ENCODE measurements at places on chromosomes 16 and 17.

DNA sequence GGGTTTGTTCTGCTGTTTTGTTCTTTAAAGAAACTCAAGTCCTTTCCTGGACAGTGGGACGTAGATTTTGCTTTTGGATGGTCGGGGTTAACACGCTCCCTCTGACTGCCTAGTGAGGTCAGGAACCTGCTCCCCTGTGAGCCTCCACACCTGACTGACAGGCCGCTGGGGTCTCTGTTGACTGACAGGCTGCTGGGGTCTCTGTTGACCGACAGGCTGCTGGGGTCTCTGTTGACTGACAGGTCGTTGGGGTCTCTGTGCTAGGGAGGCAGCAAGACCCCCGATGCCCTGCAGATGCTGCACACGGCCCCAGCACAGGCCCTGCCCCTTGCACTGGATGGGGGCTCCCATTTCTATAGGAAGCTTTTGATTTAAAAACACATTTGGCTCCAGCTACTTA, 33.5 kb downstream of the LMF1 start:
- DNase-seq: no peak

DNA sequence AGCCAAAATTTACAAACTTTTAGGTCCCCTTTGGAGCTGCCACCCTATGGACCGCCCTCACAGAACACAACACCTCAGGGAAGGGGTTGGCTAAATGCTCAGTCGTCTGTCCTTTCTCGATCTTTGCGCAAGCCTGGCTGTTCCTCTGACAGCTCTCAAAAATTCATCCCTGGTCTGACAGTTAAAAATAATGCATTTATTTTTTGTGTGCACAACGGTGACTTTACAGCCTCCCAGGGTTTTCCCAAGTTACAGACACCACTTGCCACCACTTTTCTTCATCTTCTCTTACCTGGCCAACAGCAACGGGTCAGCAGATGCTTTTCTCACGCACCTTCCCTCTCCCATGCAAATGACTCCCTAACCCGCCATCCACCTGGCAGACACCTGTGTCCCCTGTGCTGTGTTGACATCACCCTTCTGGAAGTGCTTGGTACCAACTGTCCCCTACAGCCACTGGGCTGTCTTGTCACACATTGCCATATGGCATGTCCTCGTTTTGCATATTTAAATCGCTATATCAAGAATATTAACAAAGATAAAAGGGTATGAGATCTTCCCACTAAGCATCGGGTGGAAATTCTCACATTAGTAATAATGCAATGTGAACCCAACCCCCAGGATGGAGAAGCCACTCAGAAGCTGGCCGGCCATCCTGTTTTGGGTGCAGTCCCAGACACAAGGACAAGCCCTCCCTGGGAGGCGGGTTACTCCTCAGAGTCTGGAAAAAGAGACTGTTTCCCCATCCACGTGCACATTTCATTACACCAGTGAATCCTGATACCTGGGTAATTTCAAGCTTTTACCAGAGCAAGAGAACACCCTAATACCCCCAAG, 187.0 kb downstream of the ZFHX3 start:
- DNase-seq: no peak

DNA sequence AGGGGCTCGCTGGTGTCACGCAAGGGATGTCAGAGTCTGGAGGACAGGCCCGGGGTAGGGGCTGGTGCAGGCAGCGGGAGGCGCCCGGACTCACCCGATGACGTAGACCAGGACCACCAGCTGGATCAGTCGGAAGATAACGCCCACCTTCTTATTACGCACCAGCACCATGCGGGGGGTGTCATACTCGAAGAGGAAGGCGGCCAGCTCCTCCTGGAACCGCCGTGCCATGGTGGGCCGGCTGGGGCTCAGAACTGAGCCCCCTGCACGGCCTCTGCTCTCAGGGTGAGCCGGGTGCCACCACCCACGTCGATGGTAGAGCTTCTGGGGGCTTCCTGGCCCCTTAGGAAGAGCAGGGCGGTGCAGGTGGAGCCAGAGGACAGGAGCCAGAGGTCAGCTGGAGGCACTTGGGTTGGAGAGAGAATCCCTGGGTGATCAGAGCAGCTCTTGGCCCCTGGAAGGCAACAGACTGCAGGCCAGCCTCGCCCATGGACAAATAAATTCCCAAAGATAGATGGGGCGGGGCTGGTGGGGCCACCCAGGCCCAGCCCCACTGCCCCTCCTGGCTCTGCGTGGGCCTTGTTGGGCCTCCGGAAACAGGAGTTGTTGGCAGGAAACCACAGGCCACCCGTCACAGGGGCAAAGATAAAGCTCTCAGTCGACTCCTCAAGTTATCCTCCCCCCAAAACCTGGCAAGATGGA, at the start of gene P2RX1:
P2RX1 (minus strand) TSS at position 471 of the 702 bp plus-strand sequence; CDS start at position 231, 240 bp downstream.
- DNase-seq: no peak

GRCh38 chr17:18225642-18226283, 328 bp downstream of the LLGL1 start:
- DNase-seq: no peak

GRCh38 chr16:52580488-52580887, 33.5 kb upstream of the TOX3 start:
- no peak for DNase-seq

DNA sequence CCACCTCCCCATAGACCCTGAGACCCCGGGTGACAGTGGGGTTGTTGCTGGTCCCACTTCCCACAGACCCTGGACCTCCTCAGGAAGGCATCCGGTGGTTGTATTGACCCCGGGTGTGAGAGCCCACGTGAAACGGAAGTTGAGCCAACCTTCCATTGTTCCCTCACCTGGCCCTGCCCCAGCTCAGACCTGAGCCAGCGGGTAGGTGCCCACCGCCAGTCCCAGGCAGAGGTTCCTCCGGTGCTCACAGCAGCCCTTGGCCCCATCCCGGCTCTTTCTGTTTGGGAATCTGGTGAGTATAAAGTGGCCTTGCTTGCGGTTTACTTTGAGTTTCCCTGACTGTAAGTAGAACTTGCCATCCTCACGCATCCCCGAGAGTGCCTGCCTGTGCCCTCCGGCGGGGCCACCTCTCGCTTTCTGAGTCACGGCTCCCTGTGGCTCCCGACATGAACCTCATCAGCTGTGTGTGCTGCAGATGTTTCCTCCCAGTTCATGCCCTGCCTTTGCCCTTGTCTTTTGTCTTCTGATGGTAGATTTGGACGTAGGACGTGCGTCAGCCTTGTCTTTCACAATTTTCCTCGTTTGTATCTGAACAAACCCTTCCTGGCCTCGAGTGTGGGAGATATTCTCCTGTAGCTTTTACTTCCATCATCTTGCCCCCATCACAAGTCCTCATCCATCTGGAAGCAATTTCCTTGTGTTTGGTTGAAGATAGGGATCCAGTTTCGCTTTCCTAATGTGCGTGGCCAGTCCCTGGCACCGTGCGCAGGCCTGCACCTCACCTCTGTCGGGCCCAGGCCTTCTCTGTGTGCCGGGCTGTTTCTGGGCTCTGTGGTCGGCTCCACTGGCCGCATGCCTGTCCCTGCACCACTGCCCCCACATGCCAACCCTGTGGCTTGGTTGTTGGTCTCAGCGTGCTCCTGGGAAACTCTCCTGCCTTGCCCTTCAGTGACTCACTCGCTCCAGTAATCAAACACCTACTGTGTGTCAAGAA, 76.0 kb downstream of the METRNL start:
- no peak for DNase-seq

GRCh38 chr16:2867987-2868789, 10.2 kb upstream of the PRSS22 start:
- peak; percentile 97 for DNase-seq

DNA sequence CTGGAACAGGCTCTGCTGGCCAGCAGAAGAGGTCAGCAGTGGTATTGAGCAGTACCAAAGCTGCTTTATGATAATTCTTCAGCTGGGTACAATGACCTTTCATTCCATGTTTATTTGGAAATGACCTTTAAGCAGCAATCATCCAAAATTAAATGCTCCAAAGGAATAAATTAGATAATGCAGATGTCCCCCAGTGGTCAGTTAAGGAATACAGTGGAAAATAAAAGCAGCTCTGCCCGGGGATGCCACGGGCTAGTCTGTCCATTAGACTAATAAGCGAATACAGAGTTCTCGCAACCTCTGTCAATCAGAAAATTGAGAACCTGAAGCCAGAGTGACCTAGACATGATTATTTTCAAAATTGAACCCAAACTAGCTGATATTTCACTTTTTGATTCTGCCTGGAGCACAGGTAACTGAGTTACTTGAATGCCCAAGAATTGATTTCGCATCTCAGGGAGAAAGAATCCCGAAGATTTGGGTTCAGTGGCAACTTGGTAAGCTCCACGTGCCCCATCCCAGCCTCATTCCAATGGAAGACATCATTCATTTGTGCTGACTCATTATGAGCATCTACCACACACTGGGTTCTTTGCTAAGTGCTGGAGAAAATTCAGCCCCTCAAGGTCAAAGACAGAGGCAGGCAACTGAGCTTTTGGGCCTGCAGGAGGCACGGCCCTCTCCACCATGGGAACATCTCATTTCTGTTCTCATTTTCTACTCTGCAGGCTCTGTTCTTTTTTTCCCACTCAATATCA, 34.4 kb upstream of the SLC39A11 start:
- no peak for DNase-seq

- DNase-seq: no peak
These were observed 1.1 kb upstream of the EMP2 start for GRCh38 chr16:10581507-10581906.

DNA sequence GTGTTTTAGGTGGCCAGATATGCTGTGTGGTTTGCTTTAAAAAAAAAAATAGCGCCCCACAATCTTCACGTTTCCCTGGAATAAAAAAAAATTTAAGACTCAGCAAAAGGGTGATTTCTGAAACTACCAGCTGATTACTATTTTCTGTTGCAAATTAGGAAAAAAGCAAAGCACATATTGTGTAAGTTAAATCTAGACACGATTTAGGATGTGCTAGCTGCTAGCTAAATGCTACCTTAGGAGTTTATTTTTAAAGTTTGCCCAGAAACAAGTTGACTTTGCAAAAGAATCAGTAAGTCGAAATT, 944 bp upstream of the MARF1 start:
- DNase-seq: no peak

- no peak for DNase-seq
These were observed 16.5 kb downstream of the TENT4B start for GRCh38 chr16:50169555-50170096.

GRCh38 chr16:67677712-67678111, 11.1 kb downstream of the C16orf86 start:
- DNase-seq: no peak

DNA sequence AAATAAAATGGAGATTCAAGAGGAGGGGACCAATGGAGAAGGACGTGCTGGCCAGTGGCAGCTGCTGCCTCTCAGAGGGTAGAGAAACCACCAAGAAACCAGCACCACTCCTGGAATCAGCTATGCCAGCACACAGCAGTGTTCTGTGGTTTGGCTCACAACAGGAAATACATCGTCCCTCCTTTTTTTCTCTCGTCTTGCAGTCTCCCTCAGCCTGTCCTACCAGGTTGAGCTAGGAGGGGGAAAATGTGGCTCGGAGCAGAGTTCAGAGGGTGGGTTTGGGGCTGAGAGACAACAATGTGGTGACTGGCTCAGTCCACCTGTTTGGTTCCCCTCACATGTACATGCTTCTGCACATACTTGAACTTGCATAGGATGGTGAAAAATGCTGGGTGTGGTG, 19.9 kb upstream of the SLC16A5 start:
- DNase-seq: no peak

- no peak for DNase-seq
These were observed 83.4 kb upstream of the GSE1 start for GRCh38 chr16:85529489-85530369.

DNA sequence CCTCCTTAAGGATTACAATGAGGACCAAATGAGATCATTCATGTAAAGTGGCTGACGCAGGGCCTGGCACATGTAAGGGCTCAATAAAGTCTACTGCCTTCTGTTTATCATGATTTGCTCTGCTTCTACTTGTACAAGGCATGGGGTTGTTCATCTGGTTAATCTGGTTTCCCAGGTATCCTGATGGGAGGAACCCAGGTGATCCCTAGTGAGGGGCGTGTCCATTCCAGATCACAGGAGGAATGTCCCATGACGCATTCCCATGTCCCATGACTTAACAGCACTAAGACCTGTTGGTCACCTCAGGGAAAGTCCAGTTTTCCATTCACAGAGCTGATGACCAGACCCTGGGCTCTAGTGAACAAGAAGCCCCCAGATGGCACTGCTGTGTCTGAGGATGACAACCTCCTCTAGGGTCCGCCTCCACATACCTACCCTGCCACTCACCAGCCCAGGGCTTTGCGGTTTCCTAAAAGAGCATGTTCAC, 11.5 kb upstream of the TPPP3 start:
- DNase-seq: no peak

GRCh38 chr17:8294814-8295316, 335 bp downstream of the SLC25A35 start:
- no peak for DNase-seq

DNA sequence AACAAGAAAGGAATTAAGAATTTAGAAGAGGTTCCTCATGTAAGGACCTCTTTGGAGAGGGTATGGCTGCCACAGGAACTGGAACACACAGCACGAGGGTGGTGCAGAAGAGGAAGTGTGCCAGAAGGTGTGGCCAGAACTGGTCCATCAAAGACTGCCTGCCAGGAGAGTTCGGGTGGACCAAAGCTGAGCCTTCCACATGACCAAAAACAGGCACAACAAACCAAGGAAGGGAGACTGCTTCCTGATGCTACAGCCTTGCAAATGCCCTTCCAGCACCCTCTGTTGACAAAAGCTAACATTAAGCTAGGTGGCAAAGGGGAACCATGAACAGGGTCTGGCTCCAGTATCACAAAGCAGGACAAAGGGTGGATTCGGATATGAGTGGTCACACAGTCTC, 125.8 kb upstream of the TMEM97 start:
- no peak for DNase-seq

- no peak for DNase-seq
These were observed 117.3 kb upstream of the RCVRN start for GRCh38 chr17:10022416-10022815.

- no peak for DNase-seq
These were observed 13.4 kb downstream of the TPSG1 start for GRCh38 chr16:1211451-1212268.

- DNase-seq: no peak
These were observed 7.8 kb downstream of the ITGA3 start for GRCh38 chr17:50063561-50064252.

DNA sequence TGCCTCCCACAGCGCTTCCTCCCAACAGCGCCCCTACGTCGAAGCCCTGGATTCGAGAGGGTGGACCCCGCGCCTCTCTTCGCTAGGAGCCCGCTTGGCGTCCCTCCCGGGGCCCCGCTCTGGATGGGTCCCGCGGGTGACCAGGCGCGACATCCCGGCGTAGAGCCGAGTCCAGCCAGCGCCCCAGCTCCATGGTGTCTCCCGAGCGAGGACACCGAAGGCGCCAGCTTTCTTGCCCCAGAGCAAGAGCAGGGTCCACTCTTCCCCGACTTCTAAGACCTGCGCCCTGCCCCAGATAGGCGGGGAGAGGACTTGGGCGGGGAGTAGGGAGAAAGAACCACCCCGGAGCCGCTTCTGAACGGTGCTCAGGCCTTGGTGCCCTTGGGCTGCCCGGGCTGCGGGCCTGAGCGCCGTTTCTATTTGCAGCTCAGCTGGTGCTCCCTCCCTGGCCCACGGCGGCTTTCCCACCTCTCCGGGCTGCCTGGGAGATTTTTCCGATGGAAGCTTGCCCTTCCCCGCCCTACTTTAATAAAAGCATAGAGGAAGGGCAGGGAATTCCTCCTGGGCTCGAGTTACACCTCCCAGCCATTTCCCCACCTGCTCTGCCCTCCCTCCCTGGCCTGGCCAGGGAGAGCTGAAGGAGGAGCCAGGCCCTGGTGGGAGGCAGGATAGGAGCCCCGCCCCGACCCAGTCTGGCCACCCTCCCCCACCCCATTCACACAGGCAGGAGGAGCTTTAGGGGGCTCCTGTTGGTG, 1.8 kb downstream of the MMP15 start:
- DNase-seq: no peak

GRCh38 chr16:61233713-61234112, 802.5 kb downstream of the CDH8 start:
- DNase-seq: no peak

GRCh38 chr17:49209061-49209571, 1.3 kb downstream of the GNGT2 start:
- DNase-seq: no peak
